ENCODE measurements at places on chromosomes 2 and 18.

DNA sequence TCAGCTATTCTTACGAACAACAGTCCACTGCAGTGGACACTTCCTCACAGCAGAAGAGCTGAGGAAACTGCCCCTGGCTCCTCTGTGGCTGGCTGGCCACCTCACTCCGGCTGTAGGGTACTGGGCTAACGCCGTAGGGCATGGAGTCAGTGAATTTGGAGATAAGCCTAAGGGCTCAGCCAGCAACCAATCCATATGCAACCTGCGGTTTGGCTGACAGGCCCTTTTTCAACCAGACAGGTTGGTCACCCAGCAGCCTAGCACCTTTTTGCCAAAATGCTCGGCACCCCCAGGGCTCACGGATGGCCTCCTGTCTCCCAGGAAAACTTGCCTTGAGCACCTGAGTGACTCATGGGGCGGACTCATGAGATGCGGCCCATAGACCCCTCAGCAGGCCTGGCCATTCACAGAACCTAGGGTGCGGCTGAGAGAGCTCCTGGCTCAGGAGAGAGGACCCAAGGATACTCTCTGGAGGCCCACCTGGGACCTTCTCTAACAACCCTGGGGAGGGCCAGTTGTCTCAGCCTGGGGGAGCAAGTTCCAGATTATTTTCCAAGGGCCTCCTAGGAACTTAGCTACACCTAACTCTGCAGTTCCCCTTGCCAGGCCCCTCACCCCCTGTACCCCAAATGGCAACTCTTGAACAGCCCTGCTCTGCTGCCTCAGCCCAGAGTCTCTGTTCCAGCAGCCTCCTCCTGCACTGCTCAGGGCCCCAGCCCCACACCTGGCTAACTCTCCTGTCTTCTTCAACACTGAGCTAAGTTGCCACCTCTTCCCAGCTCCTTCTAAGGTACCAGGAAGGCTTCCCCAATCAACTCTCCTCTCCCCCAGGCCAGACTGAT, 252.1 kb downstream of the CYP26B1 start:
- no peak for DNase-seq

GRCh38 chr2:230783101-230783500, 70.5 kb downstream of the CAB39 start:
- no peak for DNase-seq

- DNase-seq, result no peak
These were observed 44.4 kb upstream of the PEX13 start for GRCh38 chr2:60972889-60973656.

- no peak for DNase-seq
These were observed 213.3 kb downstream of the FAM210A start for GRCh38 chr18:13513021-13513420.

DNA sequence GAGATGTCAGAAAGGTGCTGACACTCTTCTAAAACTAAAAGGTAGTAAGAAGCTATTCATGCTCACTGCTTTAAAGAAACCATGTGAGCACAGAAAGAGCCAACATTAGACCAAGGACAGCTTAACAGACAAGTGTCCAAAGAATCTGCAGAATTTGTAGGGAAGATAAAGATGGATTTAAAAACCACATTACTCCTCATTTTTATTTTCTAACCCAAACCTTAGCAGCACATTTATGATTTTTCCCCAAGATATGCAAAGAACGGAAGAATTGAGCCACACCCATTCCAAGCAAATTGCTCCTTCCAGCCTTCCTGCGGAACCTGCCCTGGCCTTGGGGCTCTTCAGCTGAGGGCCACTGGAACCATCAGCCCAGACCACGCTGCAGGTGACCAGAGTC, 26.9 kb downstream of the MBP start:
- no peak for DNase-seq

GRCh38 chr18:47983055-47983454, 52.6 kb upstream of the SMAD2 start:
- DNase-seq, result no peak

DNA sequence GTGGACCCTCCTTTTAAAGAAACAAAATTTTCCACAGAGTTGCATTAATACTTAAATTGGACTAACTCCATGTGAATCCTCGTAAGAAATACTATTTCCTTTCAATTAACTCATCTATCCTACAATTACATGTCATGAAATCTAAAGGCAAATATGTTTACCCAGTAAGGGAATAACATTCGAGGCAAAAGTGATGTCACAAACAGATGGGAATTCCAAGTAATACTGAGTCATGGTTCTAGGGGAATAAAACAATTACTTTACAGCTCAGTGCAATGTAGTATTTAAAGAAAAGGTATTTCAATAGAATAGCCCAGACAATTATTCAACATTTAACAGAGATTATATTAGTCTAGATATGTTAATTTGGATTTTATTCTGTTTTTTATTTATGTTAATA, 205.8 kb downstream of the ZNF385B start:
- no peak for DNase-seq

- DNase-seq, result no peak
These were observed 64.2 kb downstream of the WDR75 start for GRCh38 chr2:189505492-189505891.

DNA sequence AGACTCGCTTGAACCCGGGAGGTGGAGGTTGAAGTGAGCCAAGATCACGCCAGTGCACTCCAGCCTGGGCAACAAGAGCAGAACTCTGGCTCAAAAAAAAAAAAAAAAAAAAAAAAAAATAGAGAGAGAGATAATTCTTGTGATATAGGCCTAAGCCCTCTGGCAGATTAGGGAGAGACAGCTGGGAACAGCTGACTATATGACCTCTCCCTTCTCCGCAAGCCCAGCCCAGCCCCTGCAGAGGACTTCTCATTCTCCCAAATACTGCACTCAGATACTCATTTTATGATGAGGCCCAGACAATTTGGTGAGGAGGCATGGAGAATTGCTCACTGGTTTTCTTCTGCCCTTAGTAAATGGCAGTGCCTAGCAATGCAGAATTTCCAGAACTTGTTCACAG, 262.0 kb downstream of the HAUS1 start:
- no peak for DNase-seq

DNA sequence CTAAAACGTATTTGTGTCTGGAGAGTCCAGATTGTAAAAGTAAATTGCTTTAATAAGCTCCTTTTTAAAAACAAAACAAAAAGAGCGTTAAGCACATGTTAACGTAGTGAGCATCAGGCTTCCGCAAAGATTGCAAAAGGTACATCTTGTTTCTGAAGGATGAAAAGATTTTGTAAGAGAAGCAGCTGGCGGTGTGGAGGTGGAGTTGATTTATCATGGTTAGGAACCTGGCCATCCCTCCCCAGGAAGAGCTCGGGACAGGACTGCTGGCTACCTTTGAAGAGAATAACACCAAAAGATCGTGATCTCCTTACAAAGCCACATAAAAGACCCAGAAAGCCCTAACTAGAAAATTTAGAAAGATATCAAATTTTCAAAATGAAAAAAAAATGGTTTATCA, 132.2 kb downstream of the DNER start:
- DNase-seq, result no peak

DNA sequence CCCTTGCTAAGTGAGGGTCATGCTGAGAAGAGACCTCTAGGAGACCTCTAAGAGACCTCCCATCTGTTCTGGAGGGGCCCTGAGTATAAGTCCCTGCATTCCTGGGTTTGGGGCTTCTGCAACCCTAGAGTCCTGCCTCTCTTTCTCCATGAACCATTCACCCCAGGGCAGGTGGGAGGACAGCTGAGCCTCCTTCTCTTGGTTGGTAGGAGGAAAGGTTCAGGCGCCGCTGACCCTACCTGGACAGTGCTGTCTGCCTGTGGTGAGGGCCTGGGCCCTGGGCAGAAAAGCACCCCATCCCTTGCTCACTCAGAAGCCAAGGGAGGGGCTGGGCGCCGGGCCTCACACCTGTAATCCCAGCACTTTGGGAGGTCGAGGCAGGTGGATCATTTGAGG, 604 bp upstream of the VIL1 start:
- DNase-seq, result no peak

DNA sequence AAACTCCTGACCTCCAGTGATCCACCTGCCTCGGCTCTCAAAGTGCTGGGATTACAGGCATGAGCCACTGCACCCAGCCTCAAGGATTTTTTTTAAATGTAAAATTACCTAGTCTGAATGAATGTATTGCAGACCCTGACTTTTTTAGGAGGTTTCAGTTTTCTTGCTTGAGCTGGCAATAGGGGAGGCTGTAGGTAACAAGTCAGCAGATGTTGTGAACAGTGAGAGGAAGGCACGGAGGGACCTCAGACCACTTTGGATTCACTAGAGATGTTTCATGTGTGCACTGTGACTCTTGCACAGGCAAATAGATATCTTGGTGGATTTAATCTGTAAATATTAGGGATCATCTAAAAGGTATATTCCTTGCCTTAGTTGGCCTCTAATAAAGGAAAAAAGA, 6.4 kb downstream of the NDUFV2 start:
- no peak for DNase-seq

GRCh38 chr18:67001052-67001451, 397.2 kb upstream of the CDH19 start:
- no peak for DNase-seq

- DNase-seq, result no peak
These were observed 8.6 kb upstream of the ZNF407 start for GRCh38 chr18:74589021-74589420.

- no peak for DNase-seq
These were observed 214.5 kb upstream of the FBXO11 start for GRCh38 chr2:48120759-48121242.
